ENCODE measurements at places on chromosomes 2 and 18.
A peak's percentile ranks its signal among the peaks of the same experiment; 100 is the strongest.

DNA sequence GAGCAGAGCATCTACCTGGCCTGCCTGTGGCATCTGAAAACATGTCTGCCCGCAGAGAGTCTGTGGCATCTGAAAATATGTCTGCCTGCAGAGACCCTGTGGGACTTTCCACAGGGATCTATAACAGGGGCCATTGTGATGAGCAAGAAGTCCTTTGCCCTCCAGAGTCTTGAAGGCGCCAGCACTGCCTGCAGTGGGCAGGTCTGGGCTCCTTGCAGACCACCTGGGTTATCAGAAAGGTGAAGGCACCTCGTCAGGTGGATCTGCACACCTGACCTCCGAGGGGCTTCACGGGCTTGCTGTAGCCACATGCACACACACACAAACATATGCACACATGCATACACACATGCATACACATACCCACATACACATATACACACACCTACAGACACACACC lies 189.5 kb upstream of the HDAC4 start:
- no peak overlapping the region for H3K27ac ChIP-seq
- no peaks in the 10 kb centered on the region for H3K4me1 ChIP-seq
- no peak overlapping the region for H3K4me3 ChIP-seq

- no peak for DNase-seq
- H3K4me1 ChIP-seq: no peaks in the 10 kb centered on the region
- no peak overlapping the region for H3K27ac ChIP-seq
- no peaks in the 10 kb centered on the region for H3K36me3 ChIP-seq
- no peak overlapping the region for H3K4me3 ChIP-seq
- H3K27me3 ChIP-seq: peaks cover 20% of the 10 kb centered on the region
Measured at GRCh38 chr2:176612736-176613135, 343.5 kb downstream of the MTX2 start.

DNA sequence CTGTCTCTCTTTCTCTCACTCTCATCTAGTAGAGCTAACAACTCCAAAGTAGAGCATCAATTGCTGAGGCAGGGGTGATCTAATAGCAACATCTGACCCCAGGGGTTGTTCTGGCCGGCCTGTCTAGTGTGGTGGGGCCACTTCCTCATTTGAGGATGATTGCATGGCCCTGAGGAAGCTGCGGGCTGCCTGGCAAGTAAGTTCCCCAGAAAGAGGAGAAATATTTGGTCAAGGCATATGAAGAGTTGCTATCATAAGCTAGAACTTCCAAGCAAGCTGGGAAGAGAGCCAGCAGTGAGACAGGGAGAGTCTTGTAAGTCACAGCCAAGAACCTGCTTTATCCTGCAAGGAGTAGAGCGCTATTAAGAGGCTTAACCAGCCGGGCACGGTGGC lies 50.8 kb upstream of the TMEM87B start:
- no peak overlapping the region for H3K27ac ChIP-seq
- no peak for DNase-seq
- peaks cover 4% of the 10 kb centered on the region for H3K27me3 ChIP-seq
- no peaks in the 10 kb centered on the region for H3K36me3 ChIP-seq
- H3K4me3 ChIP-seq: no peak overlapping the region
- peaks cover 5% of the 10 kb centered on the region for H3K4me1 ChIP-seq

GRCh38 chr2:159009940-159010339 lies 41.5 kb downstream of the TANC1 start:
- peaks cover 4% of the 10 kb centered on the region for H3K4me1 ChIP-seq
- H3K27ac ChIP-seq: no peak overlapping the region
- H3K27me3 ChIP-seq: no peaks in the 10 kb centered on the region
- no peak for DNase-seq
- H3K4me3 ChIP-seq: no peak overlapping the region

GRCh38 chr2:39338502-39338901 lies 94.7 kb upstream of the CDKL4 start:
- H3K27me3 ChIP-seq: no peaks in the 10 kb centered on the region
- no peak for DNase-seq
- no peak overlapping the region for H3K4me3 ChIP-seq
- H3K36me3 ChIP-seq: peaks cover 11% of the 10 kb centered on the region

DNA sequence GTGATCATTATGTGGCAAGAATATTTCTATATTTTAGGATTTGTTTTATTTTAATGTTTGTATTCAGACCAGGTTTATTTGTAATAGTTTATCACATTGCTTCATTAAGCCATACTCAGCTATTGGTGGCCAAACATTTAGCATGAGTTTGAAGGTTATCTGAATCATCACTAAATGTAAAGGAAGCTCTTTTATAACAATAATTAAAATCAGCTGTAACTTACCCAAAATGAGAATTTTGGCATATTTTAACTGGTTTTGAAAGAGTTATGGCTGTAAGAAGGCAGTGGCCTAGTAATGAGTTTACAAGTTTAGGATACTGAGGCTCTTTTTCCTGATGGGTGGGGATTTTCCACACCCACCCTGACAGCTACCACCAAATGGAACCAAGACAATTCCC lies 177.8 kb downstream of the EN1 start:
- no peaks in the 10 kb centered on the region for H3K4me1 ChIP-seq
- no peak for DNase-seq
- H3K4me3 ChIP-seq: no peak overlapping the region
- no peaks in the 10 kb centered on the region for H3K27me3 ChIP-seq
- no peak overlapping the region for H3K27ac ChIP-seq

DNA sequence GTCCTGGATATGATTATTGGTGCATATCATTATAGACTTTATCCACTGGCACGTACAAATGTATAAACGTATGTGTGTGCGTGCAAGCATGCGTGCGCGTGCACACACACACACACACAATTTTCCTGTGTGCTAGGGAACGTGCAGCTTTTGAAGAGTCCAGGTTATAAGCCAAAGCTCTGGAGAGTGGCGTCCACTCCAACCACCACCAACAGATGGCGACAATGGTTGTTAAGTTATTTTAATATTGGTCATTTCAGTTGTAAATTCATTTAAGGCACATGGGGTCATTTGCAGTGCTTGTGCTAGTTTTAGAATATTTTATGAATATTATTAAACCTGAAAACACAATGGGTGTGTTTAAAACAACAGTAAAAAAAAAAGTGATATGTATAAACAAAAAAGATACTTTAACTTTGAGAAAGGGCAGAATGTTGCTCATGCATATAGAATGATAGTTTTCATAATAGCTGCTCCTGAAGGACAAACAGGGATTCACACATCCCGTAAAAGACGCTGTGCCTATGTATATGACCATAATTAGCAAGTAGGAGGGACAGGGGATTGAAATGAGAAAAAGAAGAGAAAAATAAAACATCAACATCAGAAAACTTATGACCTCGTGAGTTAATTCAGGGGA lies 124.2 kb upstream of the ITGB6 start:
- peaks cover 3% of the 10 kb centered on the region for H3K36me3 ChIP-seq
- peaks cover 4% of the 10 kb centered on the region for H3K27me3 ChIP-seq
- peaks cover 50% of the 10 kb centered on the region for H3K4me1 ChIP-seq
- no peak overlapping the region for H3K4me3 ChIP-seq
- DNase-seq: peak; percentile 49

DNA sequence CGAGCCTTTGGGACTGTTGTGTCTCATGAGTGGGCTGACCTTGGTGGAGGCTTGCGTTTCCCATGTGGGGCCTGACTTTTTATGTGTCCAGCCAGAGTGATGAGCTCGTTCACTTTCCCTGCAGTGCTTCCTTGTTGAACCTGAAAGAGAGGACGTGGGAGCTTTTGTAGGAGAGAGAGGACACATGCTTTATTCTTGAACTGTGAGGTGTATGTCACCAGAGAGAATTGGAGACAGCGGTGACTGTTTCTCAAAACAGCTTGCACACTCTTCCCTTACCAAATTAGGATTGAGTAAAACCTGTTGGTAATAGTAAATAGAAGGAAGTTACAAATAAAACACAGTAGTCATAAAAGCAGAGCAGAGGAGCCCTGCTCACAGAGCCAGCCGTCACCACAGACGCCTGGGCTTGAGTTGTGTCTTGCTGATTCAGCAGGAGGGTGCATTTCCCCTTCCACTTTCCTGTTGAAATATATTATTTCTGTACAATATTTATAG lies 60.7 kb downstream of the INPP4A start:
- H3K4me3 ChIP-seq: no peak overlapping the region
- peaks cover 75% of the 10 kb centered on the region for H3K4me1 ChIP-seq
- H3K36me3 ChIP-seq: peaks cover 36% of the 10 kb centered on the region
- peak; percentile 49 for DNase-seq
- H3K27ac ChIP-seq: peak overlapping the region; percentile 70
- no peaks in the 10 kb centered on the region for H3K27me3 ChIP-seq

DNA sequence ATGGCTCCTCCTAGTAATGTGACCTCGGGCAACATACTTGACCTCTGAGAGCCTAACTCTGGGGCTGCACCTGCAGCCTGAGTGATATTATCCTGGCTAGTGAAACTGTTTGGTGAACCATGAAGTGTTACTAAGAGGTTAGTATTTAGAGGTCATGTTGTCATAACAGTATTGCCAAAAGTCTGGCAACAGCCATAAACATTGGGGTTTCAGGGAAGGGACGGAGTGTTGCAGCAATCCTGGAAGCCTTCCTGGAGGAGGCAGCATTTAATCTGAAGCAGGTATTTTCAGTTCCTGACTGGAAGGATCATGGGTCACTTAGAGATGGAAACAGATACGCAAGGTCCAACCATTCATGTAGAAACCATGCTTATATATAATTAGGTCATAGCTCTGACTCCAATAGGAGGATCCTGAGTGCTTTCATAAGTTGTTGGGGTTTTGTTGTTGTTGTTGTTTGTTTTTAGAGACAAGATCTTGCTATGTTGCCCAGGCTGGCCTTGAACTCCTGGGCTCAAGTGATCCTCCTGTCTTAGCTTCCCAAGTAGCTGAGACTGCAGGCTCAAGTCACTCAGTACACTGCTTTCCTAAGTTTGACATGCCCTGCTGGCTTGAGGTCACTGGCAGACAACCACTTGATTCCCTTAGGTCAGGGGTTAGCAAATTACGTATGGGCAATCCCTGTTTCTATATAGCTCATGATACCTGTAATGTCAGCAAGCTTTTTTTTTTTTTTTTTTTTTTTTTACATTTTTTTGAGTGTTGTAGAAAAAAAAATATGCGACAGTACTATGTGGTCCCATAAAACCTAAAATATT lies 21.5 kb downstream of the GPR39 start:
- no peaks in the 10 kb centered on the region for H3K27me3 ChIP-seq
- H3K4me3 ChIP-seq: no peak overlapping the region
- H3K4me1 ChIP-seq: no peaks in the 10 kb centered on the region
- no peak overlapping the region for H3K27ac ChIP-seq

- H3K4me3 ChIP-seq: no peak overlapping the region
- no peaks in the 10 kb centered on the region for H3K27me3 ChIP-seq
- no peak overlapping the region for H3K27ac ChIP-seq
- DNase-seq: no peak
Measured at GRCh38 chr2:241592126-241592845, 33.7 kb downstream of the BOK start.

- peaks cover 2% of the 10 kb centered on the region for H3K27me3 ChIP-seq
- no peak overlapping the region for H3K4me3 ChIP-seq
- DNase-seq: no peak
- no peaks in the 10 kb centered on the region for H3K4me1 ChIP-seq
- no peaks in the 10 kb centered on the region for H3K36me3 ChIP-seq
Measured at GRCh38 chr18:69689121-69689759, 258.4 kb downstream of the CD226 start.

DNA sequence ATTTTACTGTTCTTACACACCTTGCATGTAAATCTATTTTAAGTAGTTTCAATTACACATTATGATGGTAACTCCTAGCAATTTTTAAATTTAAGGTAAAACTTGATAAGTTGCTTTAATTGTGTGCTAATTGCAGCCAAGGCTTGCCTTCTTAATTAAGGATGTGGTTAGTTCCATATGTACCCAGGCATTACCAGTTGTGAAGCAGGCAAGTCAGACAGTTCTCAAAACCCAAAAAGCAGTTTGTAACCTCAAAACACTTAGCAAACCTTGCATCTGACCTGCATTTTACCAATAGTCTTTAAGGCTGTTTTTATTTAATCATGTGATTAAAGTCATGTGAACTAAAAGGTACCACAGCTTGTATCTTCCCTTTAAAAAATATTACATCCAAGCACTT lies 1159.4 kb downstream of the DSC3 start:
- no peak overlapping the region for H3K27ac ChIP-seq
- H3K27me3 ChIP-seq: no peaks in the 10 kb centered on the region
- no peak overlapping the region for H3K4me3 ChIP-seq
- no peak for DNase-seq

DNA sequence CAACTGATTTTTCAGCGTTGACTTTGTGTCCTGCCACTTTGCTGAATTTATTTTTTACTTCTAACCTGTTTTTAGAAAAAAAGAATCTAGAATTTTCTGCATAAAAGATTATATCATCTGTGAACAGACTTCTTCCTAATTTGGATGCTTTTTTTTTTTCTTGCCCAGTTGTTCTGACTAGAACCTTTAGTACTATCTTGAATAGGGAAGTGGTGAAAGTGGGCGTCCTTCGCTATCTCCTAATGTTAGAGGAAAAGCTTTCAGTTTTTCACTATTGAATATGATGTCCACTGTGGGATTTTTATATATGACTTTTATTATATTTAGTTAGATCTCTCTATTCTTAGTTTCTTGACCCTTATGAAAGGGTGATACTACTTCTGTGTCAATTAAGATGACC lies 25.7 kb upstream of the KCNJ13 start:
- H3K36me3 ChIP-seq: peaks cover 65% of the 10 kb centered on the region
- DNase-seq: no peak
- no peak overlapping the region for H3K27ac ChIP-seq
- no peaks in the 10 kb centered on the region for H3K27me3 ChIP-seq
- no peak overlapping the region for H3K4me3 ChIP-seq

GRCh38 chr2:108942888-108943287 lies 46.1 kb downstream of the EDAR start:
- H3K4me3 ChIP-seq: no peak overlapping the region
- no peak overlapping the region for H3K27ac ChIP-seq
- no peaks in the 10 kb centered on the region for H3K27me3 ChIP-seq
- DNase-seq: no peak

DNA sequence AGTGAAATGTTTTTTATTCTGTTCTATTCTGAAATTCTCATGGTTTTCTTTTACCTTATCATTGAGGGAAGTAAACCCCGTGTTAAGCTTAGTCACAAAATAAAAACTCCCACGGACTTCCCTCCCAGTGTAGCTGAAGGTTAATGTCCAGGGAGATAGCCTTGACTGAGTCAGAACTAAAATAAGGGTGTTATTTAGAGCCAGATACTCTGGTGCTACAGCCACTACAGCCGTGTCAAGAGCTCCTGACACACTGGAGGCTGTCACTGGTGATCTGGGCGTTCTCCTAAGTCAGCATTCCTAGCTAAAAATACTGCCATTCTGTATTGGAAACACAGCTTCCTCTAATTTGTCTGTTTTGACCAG lies 82.0 kb upstream of the RANBP2 start:
- H3K4me1 ChIP-seq: peaks cover 77% of the 10 kb centered on the region
- H3K27me3 ChIP-seq: no peaks in the 10 kb centered on the region
- H3K36me3 ChIP-seq: peaks cover 32% of the 10 kb centered on the region
- no peak overlapping the region for H3K4me3 ChIP-seq
- H3K27ac ChIP-seq: no peak overlapping the region

- no peak for DNase-seq
- no peaks in the 10 kb centered on the region for H3K36me3 ChIP-seq
- H3K27ac ChIP-seq: no peak overlapping the region
- no peak overlapping the region for H3K4me3 ChIP-seq
- no peaks in the 10 kb centered on the region for H3K4me1 ChIP-seq
Measured at GRCh38 chr2:227147023-227147422, 17.0 kb downstream of the COL4A4 start.

All from activated CD4-positive, alpha-beta memory T cell treated with anti-CD3 and anti-CD28 coated beads, Interleukin-2, amount 10 ng/mL, durations not matched to agents 7 days and 5 days (primary cell).